GM18507 (cell line): ENCODE measurements at places on chromosomes 16 and 17.

DNA sequence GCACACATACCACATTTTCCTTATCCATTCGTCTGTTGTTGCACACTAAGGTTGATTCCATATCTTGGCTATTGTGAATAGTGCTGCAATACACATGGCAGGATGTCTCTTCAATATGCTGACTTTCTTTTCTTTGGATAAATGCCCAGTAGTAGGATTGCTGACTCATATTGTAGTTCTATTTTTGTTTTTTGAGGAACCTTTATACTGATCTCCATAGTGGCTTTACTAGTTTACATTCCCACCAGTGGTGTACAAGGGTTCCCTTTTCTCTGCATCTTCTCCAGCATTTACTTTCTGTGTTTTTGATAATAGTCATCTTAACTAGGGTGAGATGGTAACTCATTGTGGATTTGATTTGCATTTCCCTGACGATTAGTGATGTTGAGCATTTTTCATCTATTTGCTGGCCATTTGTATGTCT is 118.1 kb downstream of the STXBP4 start:
- no peak for DNase-seq

GRCh38 chr16:47903470-47903869 is 252.3 kb downstream of the ABCC12 start:
- no peak for DNase-seq

DNA sequence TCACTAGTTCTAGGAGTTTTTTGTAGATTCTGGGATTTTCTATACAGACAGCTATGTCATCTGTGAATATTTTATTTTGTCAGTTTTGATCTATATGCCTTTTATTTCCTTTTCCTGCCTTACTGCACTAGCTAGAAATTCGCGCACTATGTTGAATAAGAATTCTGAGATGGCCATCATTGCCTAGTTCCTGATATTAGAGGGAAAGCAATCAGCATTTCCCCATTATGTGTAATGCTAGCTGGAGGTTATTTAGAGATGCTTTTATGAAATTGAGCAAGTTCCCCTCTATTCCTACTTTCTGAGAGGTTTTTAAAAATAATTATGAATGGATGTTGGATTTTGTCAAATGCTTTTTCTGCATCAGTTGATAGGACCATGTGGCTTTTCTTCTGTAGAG is 23.8 kb downstream of the MPRIP start:
- no peak for DNase-seq

DNA sequence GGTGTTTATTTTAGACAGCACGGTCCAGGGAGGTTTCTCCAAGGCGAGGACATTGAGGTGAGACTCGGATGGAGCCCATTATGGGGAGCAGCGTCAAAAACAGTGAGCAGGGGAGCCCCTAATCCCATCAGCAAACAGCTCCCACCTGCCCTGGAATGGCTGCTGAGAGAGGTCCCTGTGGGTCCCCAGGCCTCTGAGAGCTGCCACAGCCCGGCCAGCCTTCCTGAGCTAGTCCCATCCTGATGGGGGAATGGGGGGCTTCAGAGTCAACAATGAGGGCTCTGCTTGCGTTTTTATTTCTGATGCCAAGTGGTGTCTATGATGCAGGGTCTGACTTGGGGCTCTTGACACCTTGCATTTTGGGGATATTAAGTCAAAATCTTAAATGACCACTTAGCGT is 128.4 kb downstream of the GSG1L start:
- no peak for DNase-seq

- DNase-seq: no peak
Observed at GRCh38 chr17:66540131-66540781, 237.8 kb downstream of the PRKCA start.

DNA sequence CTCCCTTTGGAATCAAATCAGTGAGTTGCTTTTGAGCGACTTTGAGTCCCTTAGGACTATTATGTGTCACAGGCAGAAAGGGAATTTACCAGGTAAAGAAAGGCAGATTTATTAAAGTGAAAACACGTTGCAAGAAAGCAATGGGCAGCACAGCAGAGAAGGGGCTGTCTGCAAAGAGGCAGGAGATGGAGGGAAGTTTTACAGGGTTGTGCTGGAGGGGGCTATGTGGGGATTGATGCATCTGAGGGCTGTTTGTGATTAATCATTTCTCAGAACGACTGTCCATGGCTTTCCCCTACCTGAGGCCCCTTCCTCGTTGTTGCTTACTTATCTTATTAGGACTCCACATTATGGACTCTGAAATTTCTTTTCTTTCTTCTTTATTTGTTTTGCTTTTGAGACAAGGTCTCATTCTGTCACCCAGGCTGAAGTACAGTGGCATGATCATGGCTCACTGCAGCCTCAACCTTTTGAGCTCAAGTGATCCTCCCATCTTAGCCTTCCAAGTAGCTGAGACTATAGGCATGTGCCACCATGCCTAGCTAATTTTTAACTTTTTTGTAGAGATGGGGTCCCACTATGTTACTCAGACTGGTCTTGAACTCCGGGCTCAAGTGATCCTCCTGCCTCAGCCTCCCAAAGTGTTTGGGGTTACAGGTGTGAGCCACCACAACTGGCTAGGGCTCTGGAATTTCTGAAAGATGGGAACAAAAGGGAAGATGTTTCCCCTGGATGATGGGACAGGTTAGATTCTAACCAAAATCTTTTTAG is 5.5 kb downstream of the WWP2 start:
- DNase-seq: no peak

GRCh38 chr17:41813699-41814124 is 908 bp downstream of the FKBP10 start:
- DNase-seq: no peak

DNA sequence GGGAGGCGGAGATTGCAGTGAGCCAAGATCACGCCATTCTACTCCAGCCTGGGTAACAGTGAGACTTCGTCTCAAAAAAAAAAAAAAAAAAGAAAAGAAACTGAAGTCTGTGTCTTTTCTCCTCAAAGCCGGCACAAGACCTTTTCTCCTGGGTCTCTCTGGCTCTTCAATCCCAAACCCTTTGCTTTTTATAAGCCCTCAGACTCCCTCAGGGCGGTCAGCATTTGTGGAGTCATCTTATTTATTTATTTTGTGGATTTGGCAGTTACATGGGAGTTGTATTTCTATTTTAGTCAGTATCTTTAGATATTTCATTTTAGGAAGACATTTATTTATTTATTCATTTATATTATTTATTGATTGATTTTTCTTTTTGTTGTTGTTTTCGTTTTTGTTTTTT is 57.7 kb upstream of the MAP3K14 start:
- no peak for DNase-seq

DNA sequence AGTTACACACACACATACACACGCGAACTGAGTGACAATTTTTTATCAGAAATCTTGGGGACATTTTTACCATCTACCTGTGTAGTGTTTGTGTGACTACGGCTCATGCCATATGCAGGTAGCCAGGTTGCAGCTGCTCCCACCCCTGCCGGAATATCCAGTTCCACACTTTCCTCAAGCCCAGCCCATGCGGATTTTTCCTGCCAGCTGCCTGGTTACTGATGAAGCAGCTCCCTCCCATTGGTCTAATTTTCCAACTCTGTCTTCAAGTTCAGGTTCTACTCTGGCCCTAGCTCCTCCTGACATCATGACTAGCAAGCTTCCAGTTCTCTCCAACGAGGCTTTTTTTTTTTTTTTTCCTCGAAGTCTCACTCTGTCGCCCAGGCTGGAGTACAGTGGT is 4.8 kb downstream of the GSG1L2 start:
- no peak for DNase-seq

DNA sequence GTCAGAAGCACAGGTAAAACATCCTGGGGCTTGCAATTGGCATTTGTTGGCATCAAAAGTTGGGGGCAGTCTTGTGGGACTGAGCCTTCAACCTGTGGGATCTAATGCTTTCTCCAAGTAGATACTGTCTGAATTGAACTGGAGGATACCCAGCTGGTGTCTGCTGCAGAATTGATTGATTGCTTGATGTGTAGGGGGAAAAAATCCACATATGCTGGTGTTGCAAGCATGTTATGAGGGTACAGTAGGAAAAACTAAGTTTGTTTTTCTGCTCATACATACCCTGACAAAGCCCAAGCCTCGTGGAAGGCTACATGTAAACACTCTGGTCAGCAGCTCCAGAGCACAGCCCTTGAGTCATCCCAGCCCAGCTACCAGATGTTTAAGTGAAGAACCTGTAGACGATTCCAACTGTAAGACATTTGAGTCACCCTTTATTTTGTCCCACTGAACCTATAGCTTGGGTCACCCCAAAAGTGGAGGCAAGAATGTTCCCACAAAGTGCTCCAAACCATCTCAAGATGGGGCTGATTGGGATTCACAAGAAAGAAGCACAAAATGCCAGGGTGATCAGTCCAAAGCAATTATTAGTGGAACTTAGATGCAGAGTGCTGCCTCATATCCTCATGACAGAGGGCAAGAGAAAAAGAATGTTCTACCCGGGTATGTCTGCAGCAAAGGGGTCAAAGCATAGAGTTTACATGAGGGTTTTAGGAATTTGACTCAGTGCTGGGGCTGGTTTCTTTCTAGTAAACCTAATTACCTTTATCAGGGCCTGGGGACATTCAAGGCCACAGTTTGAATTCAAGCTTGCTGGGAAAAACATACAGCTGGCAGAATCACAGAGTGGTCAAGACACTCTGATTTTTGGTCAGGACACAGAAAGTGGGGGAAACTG is 9.6 kb upstream of the APPBP2 start:
- DNase-seq: no peak

DNA sequence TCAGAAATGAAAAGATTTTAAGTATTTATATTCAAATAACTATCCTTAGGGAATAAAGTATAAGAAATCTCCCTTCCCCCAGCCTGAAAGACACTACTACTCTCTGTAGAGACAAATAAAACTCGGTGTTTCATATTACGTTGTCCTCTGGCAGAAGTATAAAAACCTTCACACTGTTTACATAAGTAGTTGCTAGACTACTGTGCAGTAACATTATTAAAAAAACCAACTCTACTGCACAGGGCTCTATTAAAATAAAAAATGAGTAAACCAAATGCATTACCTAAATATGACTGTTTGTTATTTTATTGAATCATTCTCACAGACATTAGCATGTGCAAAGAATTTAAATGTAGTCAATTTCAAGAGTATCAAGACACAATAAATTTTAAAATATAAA is 67.4 kb downstream of the MED13 start:
- DNase-seq: no peak

DNA sequence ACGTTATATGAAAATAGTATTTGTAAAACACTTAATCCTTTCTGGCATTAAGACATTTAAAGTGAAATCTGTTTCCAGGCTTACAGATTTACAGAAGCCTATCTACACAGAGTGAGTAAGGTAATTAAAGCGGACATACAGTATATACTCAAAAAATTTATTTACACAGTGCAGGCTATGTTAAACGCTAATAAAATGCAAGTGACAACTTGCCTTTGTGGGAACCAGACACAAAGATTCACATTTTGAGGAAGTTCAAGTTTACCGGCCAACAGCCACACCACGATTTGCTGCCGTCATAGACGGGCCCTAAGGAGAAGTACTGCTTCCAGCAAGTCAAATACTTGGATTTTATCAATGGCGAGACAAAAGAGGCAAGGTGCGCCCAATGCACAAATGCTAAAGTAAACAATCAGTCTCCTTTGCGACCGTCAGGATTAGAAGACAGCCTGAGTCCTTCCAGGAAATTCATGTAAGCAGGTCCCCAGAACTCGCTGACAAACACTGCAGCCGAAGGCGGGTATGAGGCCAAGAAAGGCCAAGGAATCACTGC is 801 bp downstream of the VPS35 start:
- DNase-seq: no peak

DNA sequence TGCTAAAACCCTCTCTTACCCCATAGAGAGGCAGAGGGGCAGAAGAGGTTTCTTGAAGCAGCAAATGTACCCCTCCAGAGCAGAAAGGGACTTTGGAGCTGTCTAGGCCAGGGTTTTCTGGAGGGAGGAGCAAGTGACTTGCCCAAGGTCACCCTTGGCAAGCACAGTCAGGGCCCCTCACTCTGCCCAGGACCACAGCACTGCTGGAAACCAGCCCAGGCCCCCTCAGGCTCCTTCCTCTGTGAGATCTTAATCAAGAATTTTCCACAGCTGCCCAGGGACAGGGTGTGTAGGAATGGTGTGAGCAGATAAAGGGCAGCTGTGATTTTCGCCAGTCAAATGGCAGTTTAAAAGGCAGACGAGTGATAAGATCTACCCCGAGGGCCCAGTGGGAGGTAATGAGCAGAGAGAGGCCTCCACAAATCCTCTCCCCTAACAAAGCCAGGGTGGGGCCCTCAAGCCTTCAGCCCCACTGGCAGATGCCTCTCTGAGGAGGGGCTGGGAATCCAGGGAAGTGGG is 3.9 kb upstream of the SLC12A3 start:
- DNase-seq: no peak

DNA sequence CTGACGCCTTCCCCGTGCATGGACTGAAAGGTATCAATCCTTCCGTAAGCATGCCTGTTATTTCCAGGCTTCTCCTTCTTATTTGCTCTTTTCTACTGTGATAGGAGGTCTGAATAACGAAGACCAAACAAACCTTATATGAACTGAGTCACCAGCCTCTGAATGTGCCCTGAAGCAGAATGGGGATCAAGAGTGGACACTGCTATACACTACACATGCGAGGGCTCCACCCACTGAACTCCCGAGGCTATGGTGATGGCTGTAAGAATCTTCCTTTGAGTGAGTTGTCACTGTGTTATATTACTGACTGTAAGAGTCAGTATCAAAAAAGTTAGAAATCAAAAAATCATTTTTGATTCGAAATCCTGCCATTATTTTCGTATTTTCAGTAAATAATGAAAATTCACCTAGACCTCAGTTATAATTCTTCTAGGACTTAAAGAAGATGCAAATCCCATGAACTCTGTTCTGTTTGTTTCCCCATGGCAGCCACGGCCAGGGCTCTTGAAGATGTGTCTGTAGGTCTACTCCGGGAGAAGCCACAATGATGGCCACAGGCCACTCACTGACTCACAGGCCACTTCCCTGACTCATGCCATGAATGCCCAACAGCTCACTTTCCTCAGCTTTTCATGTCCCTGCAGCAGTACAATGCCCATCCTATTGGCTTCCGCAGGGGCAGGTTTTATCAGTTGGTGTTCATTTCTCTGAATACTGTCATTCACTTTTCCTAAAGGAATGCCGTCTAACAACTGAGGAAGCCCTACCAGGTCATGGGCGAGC is 54.7 kb downstream of the ZZEF1 start:
- DNase-seq: no peak

DNA sequence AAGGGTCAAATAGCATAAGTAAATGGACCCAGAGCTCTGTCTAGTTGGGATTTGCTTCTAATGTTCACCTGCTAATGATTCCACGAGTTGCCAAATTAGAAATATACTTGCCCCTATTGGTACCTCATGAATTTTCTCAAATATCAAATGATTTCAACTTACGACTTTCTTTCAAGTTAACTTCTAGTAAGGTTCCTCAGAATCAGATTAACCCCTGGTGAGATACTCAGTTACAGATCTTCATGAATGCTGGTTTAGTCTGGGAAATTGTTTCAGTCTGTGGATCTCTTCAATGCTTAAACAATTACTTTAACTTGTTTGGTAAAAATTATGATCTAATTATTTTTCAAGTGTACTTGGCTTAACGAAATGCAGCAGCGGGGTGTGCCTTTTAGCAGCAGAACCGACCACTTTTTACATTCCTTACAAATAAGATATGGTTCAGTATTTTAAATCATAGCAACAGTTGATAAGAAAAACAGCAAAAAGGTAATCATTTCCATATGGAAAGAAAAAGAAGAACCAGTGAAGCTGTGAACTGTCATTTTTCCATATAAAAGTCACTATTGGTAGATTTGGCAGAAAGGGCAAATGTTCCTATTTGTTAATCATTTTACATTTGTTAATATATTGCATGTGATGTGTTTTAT is 34.5 kb downstream of the TUBD1 start:
- no peak for DNase-seq
